Nucleus accumbens (tissue), 56 donors: ENCODE measurements at places on chromosomes 2 and 18.

DNA sequence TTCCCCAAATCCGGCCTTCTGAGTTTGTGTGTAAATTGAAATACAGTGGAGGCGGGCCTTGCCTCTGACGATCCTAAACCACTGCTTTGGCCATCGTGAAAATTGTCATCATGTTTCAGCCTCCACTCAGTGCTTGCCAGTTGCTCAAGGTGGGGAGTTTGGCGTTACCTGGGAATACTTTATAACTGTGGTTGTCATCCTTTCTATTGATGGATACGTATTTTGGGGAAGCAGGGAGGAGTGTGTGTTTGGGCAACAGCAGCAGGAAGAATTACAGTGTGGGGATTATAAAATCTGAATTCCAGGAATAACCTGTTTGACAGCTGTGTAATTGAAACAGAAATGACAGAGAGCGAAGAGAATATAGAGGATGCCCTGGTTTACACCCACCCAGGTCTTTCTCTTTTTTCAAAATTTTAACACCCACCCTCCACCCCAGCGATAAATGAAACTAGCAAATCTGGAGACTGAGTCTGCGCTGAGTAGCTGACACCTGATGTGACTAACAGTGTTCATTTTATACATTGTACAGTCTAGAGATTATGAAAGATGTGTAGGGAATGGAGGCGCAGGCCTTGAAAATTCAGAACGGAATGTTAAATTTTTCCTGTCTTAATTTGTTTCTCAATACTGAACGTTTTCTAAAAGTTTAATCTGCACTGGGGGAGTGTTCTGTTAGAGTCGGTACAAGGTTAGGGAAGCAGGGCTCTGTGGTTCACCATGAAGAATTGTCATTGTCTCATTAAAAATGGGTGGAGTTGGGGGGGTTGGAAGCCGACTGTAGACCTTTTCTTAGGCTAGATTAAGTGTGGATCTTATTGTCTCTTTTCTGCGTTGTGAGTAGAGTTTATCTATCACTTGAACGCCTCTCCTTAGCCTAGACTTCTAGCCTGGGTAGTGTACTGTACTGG lies 1.6 kb downstream of the MAP4K4 start:
- DNase-seq, result peak; percentile 10

DNA sequence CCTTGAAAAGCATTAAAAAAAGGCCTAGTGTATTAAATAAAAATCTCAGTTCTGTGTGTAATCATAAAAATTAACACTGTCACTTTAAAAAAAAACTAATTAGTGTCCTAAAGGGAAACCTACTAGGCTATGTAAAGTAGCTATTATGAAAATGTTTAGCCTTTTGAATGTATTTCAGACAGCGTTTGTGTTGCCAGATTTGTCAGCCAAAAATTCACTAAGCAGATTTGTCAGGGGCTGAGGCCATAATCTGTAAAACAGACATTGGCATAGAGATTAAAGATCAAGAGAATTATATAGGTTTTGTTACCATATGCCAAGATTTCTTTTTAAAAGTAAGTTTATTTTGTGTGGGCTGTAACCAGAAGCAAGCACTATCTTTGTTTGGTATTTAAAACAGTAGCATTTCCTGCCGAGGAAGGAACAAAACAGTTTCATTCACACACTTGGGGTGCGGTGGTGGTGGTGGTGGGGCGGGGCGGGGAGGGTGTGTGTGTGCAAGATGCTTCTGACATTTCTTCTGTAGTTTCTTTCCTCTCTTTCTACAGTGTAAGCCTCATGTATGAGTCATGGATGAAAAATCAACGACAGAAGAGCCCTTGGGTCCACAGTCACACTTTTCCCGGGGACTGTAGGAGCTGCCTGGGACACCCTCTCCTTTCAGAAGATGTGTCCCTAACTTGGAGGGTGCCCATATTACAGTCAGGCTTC lies 328.5 kb upstream of the FANCL start:
- DNase-seq, result no peak

DNA sequence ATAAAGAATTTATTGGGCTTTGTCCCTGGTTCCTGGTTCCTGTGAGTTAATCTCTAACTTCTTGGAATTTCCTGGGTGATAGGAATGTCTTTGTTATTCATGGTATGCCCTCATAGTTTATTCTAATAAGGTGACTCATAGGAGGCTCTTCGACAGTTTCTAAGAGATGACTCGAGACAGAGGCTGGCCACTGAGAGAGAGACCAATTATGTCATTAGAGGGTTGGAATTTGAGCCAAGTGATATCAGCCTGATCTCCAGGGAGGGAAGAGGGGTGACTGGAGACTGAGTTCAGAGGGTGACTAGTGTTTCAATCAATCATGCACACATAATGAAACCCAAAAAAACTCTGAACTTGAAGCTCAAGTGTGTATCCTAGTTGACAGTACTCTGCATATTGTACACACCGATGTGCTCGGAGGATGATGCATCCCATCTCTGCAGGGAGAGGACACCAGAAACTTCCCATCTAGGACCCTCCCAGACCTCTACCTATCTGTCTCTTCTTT lies 185.7 kb downstream of the MTCL1 start:
- DNase-seq, result no peak

DNA sequence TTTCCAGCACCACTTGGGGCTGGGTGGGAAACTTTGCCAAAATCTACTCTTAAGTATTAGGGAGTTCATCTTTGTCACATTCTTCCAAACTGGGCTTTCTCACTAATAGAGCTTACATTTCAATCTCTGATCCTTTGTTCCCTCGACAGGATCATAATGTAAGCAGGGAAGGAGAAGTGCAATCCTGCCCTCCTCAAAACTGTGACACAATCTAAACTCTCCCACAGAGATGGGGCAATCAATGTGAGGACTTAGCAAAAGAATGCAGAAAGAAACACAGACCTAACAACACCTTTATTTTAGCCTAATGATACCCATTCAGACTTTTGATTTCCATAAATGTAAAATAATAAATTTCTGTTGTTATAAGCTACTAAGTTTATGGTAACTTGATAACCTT lies 40.8 kb downstream of the DSEL start:
- DNase-seq, result no peak

GRCh38 chr2:225932811-225933413 lies 533.4 kb downstream of the NYAP2 start:
- DNase-seq, result no peak

- DNase-seq, result no peak
These were observed 436.4 kb upstream of the ST6GAL2 start for GRCh38 chr2:107322416-107322815.

- no peak for DNase-seq
These were observed 1636.9 kb upstream of the SLC39A10 start for GRCh38 chr2:194020155-194020554.

- DNase-seq, result no peak
These were observed 189.9 kb downstream of the SH3RF3 start for GRCh38 chr2:109318949-109319342.

DNA sequence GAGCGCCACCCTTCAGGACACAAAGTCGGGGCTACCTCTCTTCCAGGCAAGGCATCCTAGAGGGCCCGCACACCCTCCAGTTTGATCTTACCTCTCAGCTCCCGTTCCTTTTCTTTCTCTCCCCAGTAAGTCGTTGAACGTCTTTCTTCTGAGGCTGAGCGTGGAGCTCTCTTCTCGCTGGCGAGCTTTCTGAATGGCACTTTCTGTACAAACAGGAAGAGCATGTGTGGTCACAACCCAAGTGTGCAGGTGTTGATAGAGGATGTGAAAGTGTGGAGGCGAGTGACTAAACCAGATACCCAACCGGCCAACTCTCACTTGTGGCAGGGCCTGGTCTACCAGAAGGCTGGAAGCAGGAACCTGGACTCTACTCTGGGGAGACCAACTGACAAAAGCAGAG lies at the start of gene AFF3:
Gene AFF3, minus strand, starts transcription at position 198 of the 400 bp plus-strand sequence. CDS start 38,136 bp downstream, outside the sequence.
- no peak for DNase-seq

DNA sequence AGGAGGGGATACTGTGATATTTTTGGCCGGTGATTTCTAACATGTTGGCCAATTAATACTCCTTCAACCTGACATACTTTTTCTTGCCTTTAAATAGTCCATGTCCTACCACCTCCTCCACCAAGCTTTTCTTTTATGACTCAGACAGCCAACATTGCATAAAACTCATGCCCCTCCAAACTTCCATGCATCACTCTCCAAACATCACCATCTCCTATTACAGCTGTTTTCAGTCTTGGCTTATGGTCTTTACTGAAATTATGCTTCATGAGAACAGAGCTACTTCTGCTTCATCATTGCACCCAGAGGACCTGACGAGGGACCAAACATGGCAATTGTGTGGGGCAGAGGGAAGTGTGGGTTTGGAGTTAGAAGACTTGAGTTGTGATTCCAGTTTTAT lies 305.4 kb downstream of the LPIN1 start:
- no peak for DNase-seq

DNA sequence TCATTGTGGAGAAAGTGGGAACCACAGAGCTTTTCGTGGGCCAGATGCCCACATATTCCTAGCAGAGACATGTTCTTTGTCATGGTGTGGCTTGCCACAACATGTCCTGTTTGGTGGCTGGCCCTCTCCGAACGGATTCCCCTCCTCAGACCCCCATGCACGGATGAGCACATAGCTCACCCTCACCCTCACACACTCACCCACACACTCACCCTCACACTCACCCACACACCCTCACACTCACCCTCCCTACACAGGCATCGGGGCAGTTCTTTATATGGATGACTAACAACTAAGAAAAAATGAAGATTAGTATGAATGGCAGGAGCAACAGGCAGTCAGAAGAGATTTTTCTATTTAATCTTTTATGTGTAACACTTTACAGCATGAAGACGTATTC lies 149.9 kb downstream of the ZNF236 start:
- no peak for DNase-seq

GRCh38 chr2:203326356-203326755 lies 1.8 kb upstream of the ABI2 start:
- DNase-seq, result no peak

DNA sequence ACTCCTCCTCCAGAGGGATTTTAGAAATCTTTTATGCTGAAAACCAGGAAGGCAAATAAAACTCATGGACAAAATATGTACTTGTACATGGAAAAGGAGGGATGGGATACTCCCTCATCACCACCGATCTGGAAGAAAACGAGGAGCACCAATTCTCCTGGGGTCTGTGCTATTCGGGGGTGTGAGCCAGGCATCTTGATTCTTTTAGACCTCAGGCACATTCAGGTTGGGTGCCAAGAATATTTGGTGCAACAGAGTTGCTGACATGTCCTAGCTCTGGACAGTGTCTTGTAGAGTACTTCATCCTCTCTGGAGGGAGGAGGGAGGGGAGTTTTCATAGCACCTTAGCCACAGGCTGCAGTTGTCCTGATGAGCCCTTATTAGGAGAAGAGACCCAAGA lies 163.0 kb downstream of the PRKCE start:
- DNase-seq, result no peak

DNA sequence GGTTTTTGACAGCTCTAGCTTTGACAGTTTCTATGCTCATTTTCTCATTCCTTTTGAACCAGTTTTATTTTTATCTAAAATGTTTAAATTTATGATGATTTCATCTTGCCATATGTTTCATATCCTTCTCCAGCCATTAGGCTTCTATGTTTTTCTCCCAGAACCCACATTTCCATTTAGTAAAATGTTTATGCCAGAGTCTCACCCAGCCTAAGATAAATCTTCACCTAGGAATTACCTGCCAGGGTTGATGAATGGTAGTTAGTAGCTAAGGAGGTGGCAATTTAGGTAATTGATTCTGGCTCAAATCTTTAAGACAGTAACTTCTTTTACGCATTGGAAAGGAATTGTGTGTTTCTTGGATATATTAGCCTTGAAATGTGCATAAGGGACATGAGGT lies 83.6 kb downstream of the PRKRA start:
- no peak for DNase-seq
